Right renal cortex interstitium (tissue), 3 donors: ENCODE measurements at places on chromosomes 7 and 10.

- DNase-seq = no peak
These were observed 63.7 kb downstream of the PROSER2 start for GRCh38 chr10:11886851-11887250.

DNA sequence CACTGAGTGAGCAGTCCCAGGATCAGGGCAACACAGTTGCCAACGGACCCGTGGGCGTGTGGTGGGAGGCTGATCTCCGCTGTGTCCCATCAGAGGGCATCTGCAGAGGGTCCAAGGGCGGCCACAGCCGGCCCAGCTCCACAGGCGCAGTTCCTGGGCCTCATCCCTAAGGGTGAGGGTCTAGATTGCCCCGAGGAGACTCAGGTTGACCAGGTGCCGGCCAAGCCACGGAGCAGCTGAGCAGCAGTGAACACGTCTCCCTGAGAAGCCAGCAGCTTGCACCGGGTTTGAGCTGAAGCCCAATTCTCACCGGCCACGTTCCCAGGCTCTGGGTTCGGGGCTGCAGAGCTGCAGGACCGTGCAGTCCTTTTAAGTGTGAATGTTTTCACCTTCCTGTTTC lies 58.8 kb upstream of the ADGRA1 start:
- no peak for DNase-seq

DNA sequence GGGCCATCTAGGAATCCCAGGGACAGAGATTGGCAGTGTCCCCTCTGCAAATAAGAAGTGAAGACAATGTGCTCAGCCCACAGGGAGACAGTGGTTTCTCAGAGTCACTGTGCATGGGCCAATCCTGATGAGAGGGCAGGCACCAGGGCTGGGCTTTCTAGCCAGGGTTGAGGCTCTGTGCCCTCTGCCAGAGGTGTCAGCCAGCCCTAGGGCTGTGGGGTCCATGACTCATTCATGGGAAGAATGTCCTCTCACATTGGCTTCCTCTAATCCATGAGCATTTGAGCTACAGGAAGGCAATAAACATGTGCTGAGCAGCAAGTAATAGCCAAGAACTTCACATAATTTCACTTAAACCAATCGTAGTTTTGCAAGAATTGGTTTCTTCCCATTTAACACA lies 482.0 kb upstream of the MGMT start:
- DNase-seq = no peak

GRCh38 chr10:115173915-115174443 lies 80.8 kb downstream of the ATRNL1 start:
- no peak for DNase-seq

DNA sequence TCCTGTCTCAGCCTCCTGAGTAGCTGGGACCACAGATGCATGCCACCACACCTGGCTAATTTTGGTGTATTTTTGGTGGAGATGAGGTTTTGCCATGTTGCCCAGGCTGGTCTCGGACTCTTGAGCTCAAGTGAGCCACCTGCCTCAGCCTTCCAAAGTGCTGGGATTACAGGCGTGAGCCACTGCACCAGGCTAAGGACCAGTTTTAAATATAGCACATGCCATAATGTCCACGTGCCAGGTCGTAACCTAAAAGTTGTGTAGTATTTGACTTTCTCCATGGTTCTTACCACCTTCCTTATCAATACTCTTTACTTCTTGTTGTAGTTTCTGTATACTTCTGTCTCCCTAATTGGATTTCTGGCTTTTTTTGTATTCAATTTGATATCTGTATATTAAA lies 13.3 kb downstream of the ANKIB1 start:
- no peak for DNase-seq

GRCh38 chr10:118735294-118735693 lies 19.5 kb downstream of the CACUL1 start:
- no peak for DNase-seq
